Activated CD4-positive, CD25-positive, alpha-beta regulatory T cell (primary cell): ENCODE measurements at places on chromosomes 16 and 17.

DNA sequence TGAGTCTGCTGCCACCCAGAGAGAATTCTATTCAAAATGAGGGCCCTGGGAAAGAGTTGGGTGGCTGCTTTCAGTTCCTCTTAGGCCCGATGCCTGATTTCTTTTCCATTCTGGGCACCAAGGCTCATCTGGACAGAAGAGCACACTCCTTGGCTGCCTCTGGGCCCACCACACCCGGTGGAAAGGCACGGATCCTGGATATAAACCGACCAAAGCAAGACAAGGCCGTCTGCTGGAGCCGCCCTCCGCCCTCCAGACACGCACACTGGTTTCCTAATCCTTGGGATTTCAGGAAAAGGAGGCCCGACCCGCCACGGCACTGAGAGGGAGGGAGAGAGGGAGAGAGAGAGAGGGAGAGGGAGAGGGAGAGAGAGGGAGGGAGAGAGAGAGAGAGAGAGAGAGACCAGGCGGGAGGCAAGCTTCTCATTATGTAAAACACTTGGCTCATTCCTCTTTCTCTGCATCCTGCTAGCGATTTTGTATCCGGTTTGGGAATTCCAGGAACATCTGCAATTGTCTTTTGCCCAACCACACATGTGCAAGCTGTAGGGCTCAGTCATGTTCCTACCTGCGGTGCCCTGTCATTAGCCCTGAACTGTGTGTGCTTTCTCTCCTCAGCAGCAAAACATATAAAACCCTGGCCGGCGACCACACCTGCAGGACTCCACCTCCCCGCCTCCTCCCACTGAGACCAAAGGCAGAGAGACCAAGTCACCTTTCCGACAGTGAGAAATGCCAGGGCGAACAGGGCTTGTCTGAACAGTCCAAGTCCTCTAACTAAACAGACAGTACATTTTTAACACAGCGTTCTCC is 347.2 kb downstream of the SOX9 start:
- no peak for DNase-seq

GRCh38 chr16:4240624-4241023 is 1.3 kb downstream of the SRL start:
- DNase-seq = no peak

- no peak for DNase-seq
These were observed 8.9 kb downstream of the ZNF213 start for GRCh38 chr16:3143598-3144320.

GRCh38 chr17:78993981-78994671 is 14.4 kb upstream of the LGALS3BP start:
- no peak for DNase-seq

- no peak for DNase-seq
These were observed 62.8 kb upstream of the GCSH start for GRCh38 chr16:81158964-81159363.

DNA sequence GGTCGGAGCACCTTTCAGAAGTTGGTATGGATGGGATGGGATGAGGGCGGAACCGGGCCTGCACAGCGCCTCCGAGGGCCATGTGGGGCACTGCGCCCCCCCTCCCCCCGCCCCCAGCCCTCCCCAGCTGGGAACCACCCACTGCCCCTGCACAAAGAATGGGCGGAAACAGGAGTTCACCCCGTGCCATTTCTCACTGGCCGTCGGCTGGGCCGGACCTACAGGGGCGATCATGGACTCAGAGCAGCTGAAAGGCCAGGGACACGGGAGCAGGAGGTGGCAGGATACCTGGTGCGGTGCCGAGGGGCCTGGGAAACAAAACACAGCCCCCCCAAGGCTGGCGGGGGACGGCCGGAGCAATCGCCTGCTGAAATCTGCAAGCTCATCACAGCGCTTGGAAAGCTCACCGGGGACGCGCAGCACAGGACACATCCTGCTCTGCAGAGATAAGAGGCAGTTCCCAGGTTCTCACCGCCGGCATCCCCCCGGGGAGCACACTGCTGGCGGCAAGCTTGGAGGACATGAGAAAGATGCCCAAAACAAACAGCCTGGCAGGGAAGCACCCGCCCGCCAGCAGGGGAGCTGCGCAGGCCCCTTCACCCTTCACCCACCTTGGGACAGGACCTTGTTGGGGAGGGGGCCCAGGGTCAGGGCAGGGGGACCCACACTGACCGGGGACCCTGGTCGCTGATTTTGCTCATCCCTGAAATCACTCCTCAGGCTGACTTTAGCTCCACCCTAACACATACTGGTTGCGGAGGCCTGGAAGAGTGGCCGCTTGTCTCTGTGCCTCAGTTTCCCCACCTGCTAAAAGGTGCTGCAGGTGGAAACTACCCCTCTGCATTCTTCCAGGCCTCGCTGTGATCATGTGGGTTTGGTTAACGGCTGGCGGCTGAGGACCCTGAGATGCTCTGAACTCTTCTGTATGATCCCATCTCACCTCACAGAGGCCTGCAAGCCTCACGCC is 263.9 kb downstream of the C16orf95 start:
- DNase-seq = no peak

DNA sequence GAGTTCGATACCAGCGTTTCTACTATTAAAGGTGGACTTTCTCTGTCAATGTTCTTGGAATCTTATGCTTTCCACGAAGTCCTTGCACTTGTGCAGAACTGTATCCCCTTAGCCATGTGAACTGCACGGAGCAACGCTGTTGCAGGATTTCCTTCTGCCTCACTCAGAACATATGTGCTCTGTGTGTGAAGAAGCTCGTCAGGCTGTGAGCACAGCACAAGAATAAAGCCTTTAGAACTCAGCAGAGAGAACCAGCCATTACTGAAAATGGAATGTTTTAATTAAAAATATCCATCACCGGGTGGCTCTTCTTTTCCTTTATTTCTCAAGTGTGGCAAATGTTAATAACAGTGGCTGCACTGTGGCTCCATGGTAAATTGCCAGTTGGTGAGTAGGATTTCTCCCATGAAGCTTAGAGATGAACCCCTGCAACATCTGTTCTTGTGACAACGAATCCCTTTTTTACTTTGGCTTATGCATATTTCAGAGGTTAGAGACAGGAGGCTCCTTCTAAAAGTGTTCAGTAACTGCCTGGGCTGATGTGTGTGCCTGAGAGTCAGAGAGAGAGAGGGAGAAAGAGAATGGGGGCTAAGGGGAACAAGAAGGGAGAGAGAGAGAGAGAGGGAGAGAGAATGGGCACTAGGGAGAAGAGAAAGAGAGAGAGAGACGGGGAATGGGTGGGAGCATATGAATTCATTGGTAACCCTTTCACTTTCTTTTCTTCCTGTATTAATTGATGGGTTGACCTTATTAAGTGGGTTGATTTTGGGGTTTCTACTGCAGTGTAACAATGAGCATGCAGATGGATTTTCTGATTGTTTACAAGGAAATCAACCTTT is 50.0 kb downstream of the RPTOR start:
- no peak for DNase-seq

DNA sequence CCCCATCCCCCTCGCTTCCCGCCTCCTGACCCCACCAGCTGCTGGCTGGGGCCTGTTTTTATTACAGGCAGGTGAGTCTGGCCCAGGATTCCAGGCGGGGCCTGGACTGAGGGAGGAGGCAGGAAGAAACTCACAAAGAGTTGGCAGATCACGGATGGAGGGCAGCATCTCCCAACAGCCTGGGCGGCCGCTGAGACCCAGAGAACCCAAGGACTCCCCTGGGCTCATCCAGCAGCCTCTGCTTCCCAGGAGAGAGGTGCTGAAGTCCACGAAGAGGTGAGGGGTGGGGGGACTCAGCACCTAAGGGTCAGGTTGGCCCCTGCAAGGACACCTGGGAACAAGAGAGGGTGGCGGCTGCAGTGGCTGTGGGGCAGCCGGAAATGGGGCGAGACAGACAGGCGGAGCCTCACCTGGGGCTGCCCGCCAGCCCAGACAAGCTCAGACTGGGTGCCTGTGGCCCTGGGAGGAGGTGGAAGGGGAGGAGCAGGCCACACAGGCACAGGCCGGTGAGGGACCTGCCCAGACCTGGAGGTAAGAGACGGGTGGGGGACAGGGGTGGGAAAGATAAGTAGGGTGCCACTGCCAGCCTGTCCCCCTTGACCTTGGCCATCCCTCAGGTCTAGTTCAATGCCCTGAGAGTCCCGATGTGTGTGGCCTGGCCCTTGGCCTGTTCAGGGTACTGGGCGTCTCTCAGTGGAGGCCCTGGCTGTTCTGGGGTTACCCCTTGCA is 8.7 kb upstream of the ADGRG1 start:
- no peak for DNase-seq

DNA sequence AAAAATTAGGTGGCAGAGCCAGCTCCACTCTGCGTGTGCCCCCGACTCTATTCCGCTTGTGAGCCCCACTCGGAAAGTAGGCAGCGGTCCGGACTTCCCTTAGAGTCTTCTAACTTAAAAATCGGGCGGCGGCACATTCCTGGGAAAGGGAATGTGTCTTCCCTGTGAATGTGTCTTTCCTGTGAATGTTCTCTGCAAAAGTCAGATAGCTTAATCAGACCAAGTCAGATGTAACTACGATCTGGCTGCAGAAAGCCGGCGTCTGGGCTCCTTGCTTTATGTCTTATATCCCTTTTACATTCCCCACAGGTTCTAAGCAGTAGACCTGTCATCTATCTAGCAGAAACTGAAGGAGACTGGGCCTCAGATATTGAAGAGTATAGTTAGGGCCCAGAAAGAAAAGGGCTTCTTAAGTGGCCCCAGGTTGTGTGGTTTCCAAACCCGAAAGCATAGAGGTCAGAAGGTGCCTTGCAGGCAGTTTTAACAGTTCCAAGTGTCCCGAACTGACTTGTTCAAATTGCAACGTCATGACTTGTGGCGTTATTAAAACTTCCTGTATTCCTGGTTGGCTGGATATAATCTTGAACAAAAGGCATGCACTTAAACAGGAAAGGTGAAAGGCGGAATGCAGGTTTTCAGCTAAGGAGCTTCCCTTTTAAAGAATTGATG is 601 bp downstream of the PHKB start:
- no peak for DNase-seq

DNA sequence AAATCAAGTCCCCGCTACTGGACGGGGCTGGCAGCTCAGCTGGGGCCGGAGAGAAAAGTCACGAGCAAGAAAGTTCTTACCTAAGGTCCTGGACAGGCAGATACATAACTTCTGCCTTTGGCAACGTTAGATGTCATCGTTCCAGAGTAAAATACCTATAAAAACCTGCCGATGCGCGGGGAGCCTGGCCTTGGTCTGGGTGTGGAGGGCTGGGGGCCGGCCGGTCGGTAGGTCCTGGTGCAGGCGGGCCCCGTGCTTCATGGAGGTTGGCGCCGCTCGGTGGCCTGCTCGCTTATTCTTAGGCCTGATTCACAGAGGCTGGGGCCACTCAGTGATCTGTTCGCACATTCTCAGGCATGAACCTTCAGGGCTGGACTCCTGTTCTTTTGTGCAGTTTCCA is 33.7 kb upstream of the ZNF750 start:
- no peak for DNase-seq

DNA sequence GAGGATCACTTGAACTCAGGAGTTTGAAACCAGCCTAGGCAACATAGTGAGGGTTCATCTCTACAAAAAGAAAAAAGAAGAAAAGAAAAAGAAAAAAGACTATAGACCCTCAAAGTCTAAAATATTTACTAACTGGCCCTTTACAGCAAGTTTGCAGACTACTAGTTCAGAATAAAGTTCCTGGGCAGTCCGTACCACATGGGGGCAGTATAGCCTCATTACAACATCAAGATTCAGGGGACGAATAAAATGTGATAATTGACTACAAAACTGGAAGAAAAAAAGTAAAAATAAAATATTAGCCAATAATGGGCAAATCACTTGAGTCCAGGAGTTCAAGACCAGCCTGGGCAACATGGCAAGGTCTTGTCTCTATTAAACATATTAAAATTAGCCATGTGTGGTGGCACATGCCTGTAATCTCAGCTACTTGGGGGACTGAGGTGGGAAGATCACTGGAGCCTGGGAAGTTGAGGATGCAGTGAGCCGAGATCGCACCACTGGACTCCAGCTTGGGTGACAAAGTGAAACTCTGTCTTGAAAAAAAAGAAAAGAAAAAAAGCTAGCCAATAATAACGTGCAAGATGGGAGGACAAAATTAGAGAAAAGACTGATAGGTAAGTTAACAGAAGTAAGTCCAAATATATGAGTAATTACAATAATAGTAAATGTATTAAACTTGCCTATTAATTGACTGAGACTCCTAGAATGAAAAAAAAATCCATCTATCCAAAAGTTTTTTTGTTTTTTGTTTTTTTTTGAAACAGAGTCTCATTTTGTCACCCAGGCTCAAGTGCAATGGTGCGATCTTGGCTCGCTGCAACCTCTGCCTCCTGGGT is 129.4 kb upstream of the SEC14L1 start:
- DNase-seq = no peak

GRCh38 chr16:101586-101985 is 23.6 kb downstream of the MPG start:
- DNase-seq = no peak

- DNase-seq = no peak
These were observed 25.8 kb downstream of the STAT3 start for GRCh38 chr17:42362245-42362961.

- no peak for DNase-seq
These were observed 56.5 kb upstream of the CIBAR2 start for GRCh38 chr16:85168732-85169256.

DNA sequence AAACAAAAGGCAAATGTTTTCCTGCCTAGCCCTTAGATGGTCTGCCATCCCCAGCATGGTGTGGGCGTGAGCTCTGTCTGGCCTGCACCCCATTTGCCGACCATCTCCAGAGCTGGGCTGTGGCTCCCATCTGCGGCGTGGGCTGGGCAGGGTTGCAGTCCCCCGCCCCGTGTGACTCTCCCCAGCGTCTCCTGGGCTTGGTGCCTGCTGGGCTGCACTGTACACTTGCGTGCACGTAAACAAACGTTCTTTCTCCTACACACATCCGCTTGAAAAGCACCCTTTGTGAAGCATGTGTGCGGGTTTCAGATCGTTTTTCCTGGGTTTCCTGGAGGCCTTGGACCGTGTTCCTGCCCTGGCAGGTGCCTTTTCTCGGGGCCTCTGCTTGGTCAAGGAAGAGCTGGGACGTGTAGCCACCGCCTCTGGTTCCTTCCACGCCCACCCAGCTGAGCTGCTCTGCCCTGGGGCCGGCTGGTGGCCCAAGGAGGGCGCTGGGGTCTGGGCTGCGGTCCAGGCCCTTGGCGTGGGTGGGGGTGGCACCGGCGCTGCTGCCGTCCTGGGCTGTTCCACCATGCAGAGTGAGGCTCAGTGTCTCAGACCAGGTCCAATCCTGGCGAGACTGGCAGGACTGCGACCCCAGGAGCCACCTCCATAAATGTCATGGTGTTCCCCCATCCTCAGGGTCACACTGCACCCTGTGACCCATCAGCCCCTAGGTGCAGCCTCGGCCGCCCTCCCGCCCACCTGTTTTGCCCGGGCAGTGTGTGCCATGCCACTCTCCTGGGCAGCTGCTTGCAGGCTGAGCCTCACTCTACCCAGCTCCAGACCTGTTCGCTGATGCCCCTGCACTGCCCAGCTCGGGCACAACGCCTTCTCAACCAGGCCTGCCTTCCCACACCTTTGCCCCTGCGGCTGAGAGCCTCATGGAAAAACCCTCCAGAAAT is 9.9 kb upstream of the BAIAP3 start:
- no peak for DNase-seq

GRCh38 chr17:39104046-39104445 is 47.4 kb downstream of the PLXDC1 start:
- no peak for DNase-seq

- DNase-seq = no peak
These were observed 30.7 kb downstream of the GPRC5B start for GRCh38 chr16:19853742-19854542.
